BE2C (cell line): ENCODE measurements at places on chromosomes 11 and 22.

GRCh38 chr22:50014655-50015401 lies 2.3 kb upstream of the IL17REL start:
- DNase-seq, result peak; percentile 12

- DNase-seq, result no peak
Observed at GRCh38 chr11:75789521-75789920, 20.9 kb downstream of the DGAT2 start.

- no peak for DNase-seq
Observed at GRCh38 chr11:31873124-31873523, 62.0 kb upstream of the PAX6 start.

- DNase-seq, result no peak
Observed at GRCh38 chr22:19932367-19933206, 9.0 kb upstream of the COMT start.

GRCh38 chr22:37843741-37844089 lies 419 bp downstream of the ANKRD54 start:
- peak; percentile 63 for DNase-seq
